Cortex of kidney (tissue), 1 donor: ENCODE measurements at places on chromosomes 3 and 15.

GRCh38 chr3:26104851-26105251 is 315.0 kb downstream of the OXSM start:
- DNase-seq = no peak

DNA sequence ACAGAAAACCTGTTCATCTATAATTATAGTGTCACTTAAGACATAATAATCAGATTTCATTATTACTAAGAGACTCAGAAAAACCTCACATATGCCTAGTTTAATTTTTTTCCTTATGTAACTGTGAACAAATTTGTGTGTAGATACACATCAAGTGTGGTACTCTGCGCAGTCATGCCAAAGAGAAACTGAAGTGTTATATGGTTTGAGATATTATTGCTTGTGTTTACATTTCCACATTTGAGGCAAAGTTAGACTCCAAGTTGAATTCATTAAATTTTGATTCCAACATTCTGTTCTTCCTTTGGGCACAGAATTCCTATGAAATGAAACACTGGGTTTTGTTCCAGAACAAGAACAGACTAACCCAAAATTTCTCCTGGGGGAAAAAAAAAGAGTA is 2.2 kb downstream of the MBNL1 start:
- DNase-seq = no peak

- DNase-seq = no peak
Observed at GRCh38 chr3:105826778-105827634, 41.8 kb downstream of the CBLB start.

DNA sequence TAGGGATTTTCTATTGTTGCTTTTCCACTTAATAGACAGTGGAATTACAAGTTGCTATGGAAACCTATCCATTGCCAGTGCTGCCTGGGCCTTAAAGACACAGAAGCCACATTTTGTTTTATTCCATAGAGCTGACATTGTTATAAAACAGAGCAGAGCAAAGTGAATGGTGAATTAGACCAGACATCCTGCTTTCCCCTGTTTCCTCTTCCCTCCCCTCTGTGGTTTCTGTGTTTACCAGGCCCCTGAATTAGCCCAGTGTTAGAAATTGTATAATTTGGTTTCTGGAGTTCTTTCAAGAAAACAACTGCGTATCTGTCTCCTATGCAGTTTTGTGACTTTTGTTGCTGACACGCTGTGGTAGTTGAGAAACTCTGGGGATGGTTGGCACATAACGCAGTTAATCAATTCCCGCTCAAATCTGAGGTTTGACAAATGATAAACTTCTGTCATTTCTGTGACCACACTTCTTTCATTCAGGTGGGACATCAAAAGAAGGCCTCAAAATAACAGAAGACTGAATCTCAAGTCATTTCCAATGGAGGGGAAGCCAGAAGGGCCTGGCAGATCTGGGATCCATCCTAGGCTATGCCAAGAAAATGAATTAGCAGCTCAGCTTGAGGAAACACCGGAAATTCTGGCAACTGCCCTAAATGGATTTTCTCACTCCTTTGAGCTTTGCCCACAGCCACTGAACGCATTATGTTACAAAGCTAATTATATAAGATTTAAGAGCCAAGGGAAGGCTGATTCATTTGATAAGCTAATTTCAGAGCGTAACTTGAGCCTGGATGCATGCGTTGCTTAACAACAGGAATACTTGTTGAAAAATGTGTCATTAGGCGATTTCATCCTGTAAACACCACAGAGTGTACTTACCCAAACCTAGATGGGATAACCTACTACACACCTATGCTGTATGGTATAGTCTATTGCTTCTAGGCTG is 46.9 kb downstream of the NR1D2 start:
- no peak for DNase-seq

DNA sequence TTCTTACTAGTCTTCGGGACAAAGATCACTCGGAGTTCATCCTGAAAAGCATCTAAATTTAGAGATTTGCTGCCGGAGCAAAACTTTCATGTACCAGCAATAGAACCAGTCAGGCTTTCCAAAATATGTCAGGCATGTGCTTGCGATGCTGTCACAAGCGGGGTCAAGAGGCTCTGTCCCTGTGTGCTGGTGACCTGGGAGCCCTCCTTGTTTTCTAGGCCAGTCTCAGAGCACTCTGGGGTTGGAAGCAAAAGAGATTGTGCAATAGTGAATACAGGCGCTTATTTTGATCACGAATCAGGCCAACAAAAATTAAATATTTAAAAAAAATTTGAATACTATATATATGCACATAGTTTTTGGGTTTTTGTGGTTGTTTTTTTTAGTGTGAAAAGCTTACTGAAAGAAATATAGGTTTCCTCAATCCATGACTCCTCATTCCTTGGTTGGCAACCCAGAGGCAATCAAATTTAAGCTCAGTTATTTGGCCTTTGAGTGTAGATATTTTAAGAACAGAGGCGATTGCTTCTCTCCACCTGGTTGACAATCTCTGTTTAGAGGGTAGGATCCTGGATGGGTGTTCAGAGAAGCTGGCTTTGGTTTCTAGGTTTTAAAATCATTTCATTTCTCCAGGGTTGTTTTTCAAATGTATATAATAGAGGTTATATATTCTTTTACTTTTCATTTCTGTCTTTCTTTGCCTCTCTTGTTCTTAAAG is 8.4 kb upstream of the KLHL24 start:
- DNase-seq = no peak

DNA sequence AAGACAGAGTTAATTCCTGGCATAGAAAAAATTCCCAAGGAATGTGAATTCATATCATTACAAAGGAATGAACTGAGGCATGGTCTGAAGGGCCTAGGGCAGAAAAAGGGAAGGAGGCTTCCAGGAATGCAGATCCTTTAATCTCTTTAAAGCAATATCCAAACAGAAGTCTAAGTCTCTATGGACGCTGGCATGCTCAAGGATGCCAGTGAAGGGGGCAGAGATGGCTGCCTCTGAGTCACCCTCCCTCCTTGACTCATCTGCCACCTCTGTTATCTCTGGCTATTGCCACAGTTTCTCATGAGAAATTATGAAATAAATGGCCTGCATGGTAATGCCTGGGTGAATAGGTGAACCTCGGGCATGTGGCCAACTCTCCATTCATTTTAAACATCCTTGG is 96.3 kb upstream of the BCL6 start:
- no peak for DNase-seq
